T-helper 1 cell (primary cell): ENCODE measurements at places on chromosomes 4 and X.
A peak's percentile ranks its signal among the peaks of the same experiment; 100 is the strongest.

- DNase-seq = no peak
Measured at GRCh38 chr4:16516796-16517439, 290.6 kb upstream of the TAPT1 start.

DNA sequence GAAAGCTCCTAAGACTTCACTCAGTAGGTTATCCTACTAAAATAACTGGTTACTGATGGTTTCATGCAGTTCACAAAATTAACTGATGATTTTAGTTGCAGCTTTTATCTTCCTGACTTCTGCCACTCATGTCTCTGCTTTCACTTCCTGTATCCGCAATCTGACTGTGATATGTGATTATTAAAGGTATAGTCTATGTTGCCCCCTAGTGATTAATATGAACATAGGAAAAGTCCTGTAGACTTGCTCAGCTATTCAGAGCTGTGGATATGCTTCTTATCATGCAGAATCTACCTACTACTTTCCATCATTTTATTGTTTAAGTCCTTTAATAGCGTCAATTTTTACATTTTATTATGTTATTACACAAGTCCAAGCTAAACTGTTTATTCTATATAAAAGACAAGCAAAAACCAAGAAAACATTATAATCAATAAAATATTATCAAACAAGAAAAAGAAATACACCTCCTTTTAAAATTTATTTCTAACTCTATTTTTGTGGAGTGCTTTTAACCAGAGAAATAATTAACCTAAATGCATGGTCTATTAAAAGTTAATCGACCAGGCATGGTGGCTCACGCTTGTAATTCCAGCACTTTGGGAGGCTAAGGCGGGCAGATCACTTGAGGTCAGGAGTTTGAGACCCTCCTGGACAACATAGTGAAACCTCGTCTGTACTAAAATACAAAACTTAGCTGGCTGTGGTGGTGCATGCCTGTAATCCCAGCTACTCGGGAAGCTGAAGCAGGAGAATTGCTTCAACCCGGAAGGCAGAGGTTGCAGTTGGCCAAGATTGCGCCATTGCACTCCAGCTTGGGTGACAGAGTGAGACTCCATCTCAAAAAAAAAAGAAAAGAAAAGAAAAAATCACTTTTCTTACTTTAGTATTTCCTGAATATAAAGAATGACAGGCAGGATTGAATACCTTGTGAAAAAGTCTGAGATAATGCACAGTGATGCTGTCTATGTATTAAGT is 40.4 kb upstream of the TLR2 start:
- no peak for DNase-seq

DNA sequence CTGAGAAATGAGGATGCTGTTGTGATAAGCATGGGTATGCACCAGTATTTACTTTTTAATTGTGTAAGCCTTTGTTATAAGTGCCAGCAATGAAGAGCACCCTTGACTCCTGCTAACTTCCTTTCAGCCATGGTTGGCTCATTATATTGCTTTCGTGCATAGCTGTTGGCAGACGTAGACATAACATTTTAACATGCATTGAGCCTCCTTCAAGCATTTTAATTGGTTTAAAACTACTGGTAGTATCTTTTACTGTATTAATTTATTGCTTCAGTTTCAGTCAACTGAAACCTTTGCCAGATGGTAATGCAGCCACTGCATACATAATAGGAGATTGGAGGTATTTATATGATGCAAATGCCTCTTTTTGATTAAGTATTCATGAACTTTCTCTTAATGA is 1285.4 kb downstream of the PCDH18 start:
- DNase-seq = no peak

GRCh38 chrX:140050906-140051305 is 85.6 kb upstream of the CXorf66 start:
- no peak for DNase-seq

DNA sequence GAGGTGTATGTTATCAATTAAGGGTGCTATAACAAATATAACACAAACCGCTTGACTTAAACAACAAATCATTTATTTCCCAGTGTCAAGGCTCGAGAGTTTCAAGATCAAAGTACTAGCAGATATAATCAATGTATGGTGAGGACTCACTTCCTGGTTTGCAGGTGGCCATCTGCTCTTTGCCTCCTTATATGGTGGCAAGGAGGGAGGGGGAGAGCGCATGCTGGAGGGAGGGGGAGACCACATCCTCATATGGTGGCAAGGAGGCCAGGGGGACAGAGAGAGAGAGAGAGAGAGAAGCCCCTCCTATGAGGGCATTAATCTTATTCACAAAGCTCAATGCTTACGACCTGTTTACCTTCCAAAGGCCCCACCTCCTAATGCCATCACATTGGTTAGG is 372.3 kb upstream of the SPOCK3 start:
- DNase-seq = no peak

- DNase-seq = no peak
Measured at GRCh38 chrX:120456973-120457372, 12.1 kb downstream of the LAMP2 start.

DNA sequence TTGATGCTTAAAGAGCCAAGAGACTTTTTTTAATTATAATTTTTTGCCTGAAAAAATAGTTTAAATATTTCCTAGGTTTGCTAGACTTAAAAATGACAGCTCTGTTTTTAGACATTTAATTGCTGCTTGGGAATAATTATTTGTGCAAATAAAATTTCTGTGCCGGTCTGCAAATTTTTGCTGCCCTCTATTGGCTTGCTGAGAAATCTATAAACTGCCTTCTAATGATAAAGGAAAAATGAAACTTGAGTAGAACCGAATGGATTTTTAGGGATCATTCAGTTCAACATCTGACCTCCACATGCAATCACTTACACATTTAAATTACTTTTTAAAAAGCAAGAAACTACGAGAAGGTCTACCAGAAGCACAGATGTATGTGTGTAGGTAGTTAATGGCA is 434.0 kb downstream of the FAM133A start:
- no peak for DNase-seq

DNA sequence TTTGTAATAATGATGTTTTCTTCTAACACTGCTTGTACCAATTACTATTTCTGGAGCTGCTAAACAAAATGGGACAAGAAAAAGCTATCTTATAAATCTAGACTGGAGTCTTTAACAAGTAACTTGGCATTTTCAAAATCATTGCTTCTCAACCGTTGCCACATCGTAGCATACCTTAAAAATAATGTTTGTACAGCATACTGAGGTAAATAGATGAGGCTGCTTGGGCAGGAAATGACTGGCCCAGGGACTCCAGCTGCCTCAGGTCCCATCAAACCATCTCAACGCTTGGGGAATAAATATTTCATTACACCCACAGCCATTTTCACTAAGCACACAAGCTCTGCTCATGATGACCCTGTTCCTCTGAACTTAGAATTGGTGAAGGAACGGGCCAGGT is 115.1 kb downstream of the SPANXA1 start:
- DNase-seq = no peak

GRCh38 chr4:121139533-121140222 is 24.4 kb downstream of the TNIP3 start:
- no peak for DNase-seq

DNA sequence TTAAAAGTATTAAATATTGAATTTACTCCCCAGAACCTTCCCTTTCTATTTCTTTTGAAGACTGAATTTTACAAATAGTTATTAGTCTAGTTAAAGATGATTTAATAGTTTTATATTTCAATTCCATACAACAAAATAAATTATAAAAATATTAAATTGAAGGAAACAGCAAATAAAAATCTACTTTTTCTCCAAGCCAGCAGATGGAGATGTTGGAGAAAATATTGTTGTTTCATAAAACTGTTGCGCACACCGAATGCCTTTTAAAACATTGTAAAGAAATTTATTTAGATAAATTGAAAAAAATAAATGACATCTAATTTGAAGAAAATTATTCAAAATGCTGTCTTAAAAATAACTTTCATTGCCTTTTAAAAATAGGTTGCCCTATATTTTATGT is 5.5 kb downstream of the GRIA2 start:
- no peak for DNase-seq

DNA sequence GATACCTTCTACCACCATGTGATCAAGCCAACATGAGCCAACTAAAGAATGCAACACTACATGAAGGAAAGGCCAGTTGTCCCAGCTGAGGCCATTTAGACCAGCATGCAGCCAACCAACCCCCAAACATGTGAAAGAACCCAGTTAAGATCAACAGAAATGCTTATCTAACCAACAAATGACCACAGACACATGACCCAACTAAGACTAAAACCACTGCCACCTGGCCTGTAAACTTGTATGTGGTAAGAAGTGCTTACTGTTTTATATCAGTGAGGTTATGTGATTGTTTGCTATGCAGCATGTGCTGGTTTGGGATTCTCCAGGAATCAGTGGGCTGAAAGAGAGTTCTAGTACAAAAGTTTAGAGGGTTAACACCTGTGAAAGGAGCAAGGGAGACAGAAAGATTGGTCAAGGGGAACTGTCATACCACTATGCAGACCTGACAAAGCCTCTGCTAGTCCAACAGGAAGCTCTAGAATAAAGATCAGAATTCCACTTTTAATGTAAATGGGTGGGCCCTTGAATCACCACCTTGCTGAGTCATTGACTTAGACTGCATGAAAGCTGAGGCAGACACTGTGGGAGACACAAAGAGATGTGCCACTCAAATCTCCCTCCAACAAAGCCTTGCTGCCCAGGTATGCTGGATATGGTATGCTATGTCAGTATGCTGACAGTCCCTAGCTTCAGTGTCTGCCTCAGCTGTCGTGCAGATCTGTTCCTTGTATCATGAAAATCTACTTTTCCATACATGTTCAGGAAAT is 6.1 kb upstream of the SH3D19 start:
- DNase-seq = no peak

DNA sequence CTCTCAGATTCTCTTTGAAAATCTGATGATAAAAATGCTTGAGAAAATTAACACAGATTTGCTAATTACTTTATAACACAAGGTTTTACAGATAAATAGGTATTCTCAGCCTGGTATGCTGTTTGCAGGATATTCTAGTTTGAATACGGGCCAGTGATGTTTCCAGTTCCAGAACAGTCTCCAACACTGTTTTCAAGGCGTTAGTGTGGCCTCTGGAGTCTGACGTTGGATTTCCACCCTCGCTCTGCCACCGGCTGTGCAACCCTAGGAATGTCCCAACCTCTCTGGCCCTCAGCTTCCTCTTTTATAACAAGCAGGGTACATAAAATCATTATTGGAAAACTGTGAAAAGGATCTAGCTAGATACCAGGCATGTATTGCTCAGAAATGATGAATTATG is 23.8 kb upstream of the CYP4V2 start:
- no peak for DNase-seq

DNA sequence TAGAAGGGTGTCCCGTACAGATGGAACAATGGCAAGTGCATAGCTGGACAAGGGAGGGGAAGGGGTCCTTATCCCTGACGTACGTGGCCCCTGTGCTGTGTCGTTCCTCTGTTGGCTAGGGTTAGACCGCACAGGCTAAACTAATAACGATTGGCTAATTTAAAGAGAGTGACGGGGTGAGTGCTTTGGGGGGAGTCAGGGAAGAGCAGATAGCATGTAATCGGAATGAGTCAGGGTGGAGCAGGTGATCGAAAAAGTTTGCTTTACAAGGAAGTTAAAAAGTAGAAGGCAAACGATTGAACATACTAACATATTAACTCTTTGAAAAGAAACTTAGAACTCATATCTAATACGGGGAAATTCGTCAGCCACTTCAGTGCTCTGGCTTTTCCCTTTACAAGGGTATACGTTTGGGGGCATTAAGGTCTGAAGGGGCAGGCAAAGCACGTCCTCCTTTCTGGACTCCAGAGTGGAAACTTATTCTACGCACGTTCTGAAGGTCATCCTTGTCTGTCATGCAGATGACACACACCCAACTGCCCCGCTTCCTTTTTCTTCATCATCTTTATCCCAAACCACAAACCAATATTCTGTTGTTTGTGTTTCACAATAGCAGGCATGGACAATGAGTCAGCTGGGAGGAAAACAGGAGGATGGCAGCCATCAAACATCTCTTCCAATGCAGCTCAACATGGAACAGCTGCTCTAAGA is 10.2 kb upstream of the CRLF2 start:
- DNase-seq = no peak

GRCh38 chr4:140595065-140595464 is 26.3 kb upstream of the UCP1 start:
- DNase-seq = no peak

GRCh38 chrX:107676559-107677378 is 48.5 kb downstream of the PRPS1 start:
- DNase-seq = peak; percentile 65

DNA sequence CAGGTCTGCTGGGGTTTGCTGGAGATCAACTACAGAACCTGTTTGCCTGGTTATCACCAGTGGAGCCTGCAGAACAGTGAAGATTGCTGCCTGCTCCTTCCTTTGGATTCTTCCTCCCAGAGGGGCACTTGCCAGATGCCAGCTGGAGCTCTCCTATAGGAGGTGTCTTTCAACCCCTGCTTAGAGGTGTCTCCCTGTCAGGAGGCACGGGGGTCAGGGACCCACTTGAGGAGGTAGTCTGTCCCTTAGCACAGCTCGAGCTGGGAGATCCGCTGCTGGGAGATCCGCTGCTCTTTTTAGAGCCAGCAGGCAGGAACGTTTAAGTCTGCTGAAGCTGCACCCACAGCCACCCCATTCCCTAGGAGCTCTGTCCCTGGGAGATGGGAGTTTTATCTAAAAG is 1806.3 kb upstream of the ADGRL3 start:
- no peak for DNase-seq

DNA sequence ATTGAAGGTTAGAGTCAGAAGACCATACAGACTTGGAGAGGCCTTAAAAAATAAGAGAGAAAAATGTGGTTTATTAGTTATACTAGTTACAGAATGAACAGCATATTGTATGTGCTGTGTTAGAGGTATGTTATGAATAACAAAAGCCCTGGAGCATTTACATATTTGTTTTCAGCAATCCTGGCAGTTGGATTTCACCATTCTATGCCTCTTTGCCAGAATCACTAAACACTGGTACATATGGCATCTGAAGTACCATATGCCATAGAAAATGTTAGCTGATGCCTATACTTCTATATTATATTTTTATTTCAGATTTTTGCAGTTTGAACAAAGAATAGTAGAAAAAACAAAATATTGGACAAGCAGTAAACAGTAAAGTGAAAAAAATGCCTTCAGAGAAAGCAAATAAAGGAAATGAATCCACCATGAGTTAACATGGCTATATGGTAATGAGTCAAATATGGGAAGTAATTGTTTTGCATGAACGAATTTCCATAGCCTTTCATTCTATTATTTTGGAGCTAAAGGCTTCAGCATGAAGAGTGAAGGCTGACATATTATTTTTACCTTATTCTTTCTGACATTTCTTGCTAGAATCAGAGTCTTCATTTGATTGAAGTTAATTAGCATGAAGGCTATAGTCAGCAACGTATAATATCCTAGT is 41.9 kb upstream of the PRDM8 start:
- no peak for DNase-seq

- no peak for DNase-seq
Measured at GRCh38 chrX:120036704-120037103, 40.8 kb downstream of the RHOXF2B start.
